Activated naive CD8-positive, alpha-beta T cell treated with anti-CD3 and anti-CD28 coated beads, Interleukin-2, amount 50 U/mL, for 16 hours (primary cell): ENCODE measurements at places on chromosomes 12 and 14.

GRCh38 chr12:24754690-24755638, 193.9 kb downstream of the BCAT1 start:
- DNase-seq: no peak

DNA sequence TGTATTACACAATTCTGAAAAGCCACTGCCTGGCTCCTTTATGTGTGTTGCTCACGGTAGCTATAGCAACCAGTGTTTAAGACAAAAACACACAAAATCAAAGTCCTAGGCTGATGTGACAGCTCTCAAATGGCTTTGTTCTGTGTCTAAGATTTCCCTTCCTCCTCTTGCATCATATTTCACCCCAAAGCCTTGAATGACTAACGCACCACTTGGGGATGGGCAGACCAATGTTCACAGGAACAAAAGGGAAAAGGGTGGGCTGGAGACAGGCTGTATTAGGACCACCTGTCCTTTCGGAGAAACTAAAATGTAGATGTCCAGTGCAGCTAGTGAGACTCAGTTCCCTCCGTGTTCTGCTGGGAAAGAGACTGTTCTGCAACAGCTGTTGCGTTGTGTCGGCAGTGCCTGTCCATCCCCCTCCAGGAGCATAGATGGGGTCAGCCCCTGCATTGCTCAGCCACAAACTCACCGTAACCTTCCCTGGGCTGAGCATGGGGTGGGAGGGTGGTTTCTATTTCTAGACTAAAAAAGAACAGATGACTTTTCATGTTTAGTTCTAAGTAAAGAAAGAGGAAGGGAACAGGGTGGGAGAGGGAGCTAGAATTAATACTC, 26.8 kb upstream of the DAAM1 start:
- no peak for DNase-seq

DNA sequence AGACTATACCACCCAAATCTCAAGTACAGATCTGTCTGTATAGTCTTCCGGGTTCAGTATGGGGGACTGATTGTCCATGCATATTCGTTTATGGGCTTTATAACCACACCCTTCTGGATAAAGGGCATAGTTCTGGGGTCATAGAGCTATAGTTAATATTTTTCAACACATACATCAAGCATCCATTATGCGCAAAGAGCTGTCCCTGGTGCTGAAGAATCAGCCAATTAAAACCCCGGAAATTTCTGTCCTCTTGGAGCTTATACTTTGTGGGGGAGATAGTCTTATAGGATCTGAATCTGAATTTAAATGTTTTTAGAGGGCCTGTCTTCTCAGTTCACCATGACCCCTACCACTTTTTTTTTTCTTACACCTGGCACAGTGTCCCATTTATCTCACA, 256.7 kb downstream of the SUDS3 start:
- DNase-seq: no peak

GRCh38 chr12:40202095-40203059, 22.4 kb upstream of the LRRK2 start:
- DNase-seq: no peak

GRCh38 chr14:54597795-54598443, 31.0 kb downstream of the SAMD4A start:
- DNase-seq: no peak

DNA sequence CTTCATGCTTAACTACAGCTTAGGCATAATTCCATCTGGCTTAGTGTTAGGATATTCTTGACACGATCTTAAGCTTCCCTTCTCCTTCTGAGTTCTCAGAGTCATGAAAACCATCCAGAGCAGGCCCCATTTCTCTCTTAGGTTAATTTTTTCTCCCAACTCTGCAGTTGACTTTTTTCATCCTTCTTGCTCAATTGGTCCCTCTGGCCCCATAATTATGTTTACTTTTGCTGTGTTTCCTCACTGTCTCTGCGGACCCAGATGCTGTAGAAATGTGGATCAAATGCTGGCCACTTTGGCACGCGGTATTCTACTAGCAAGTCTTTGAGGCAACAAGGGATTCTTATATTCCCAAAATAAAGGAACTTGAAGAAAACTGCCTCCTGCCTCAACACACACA, 9.5 kb downstream of the TMEM132C start:
- no peak for DNase-seq

DNA sequence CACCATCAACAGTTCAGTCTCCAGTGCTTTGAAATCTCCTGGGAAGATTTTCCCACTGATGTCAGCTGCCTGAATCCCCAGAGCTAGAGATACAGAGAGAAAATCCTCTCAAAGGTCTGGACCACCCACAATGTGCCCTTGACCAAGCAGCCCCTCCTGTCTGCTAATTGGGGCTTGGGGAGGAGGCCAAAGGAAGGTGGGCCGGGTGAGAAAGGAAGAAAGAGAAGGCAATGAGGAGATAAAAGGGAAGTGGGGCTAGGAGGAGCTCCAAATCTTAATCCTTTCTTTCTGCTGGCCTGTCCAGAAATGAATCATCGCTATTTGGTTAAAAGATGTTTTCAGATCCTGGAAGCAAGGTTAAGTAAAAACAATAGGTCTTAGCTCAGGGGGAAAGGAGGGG, 322.9 kb downstream of the BCL11B start:
- DNase-seq: no peak

GRCh38 chr12:4991373-4991772, 52.3 kb upstream of the KCNA5 start:
- DNase-seq: no peak

DNA sequence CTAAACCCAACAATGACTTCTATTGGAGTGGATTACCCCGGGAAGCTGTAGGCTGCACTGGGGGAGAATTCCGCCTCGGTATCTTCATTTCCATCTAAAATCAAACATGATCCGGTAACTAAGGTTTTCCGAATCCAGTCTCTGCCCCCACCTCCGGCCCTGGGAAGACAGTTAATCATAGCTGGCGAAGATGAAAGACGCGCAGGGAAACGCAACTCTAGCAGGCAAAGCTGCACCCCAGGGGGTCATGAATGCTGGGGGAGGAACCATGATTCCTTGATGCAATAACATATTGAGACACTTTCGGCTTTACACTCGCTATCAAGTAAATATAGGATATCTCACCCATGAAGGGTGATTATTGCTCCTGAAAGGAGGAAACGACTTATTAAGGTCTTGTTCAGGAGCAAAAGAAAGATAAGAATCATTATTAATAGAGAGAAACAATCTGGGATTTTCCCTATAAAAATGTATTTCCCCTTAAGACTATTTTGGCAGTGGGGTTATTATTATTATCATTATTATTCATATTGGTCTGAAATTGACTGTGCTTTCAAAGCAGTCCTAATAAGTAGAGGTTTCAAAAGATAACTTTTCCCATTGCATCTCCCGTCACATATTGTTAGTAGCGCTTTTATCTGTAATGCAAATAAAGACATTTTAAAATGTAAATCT, 614.9 kb downstream of the VRK1 start:
- no peak for DNase-seq

- DNase-seq: no peak
Observed at GRCh38 chr14:50357124-50357523, 39.6 kb downstream of the CDKL1 start.

GRCh38 chr12:69509308-69509736, 39.1 kb downstream of the FRS2 start:
- DNase-seq: no peak

DNA sequence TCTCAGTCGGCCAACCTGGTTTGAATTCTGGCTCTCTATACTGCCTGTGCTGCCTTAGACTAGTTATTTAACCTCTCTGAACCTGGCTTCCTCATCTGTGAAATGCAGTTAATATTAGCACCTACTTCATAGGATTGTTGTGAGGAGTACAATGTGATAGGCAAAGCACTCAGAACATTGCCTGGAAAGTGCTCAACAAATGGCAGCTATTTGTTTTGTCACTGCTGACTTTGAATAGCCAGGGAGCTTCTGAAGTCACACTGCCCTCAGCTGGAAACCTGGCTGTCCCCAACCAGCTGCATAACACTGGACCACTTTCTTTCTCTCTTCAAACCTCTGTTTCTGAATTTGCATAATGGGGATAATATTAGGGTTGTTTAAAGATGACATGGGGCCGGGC, 9.6 kb downstream of the TMEM30B start:
- DNase-seq: no peak

DNA sequence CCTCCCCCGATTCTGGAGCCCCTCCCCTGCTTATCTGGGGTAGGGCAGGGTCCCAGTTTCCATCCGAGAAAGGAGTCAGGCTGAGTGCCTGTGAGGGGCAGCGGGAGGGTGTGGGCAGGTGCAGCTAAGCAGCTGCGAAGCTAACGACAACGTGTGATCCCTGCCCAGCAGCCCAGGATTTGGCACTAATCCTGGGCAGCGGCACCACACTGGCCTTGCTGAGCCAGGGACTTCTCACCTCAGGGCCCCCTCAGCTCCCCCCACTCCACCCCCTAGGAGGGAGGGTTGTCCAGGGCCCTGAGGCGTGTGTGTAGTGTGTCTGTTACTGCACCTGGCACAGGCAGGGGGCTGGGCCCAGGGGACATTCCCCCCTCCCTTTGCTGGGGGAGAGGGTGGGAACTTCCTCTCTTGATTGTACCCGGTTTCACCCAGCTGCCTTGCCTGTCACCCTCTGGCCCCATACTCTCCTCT, 1.8 kb downstream of the SMIM41 start:
- no peak for DNase-seq

GRCh38 chr14:25800841-25801240, 750.9 kb upstream of the STXBP6 start:
- no peak for DNase-seq

DNA sequence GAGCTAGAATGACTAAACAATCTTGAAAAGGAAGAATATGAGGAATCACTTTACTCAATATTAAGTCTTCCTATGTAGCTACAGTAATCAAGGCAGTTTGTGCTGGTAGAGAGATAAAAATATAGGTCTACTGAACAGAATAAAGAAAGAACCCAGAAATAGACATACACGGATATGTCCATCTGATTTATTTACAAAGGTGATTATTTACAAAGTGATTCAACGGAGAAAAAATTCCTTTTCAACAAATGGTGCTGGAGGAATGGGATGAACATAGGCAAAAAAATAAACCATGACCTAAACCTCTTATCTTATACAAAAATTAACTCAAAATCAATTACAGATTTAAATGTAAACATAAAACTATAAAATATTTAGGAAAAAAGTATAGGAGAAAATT, 36.6 kb downstream of the TAOK3 start:
- no peak for DNase-seq

DNA sequence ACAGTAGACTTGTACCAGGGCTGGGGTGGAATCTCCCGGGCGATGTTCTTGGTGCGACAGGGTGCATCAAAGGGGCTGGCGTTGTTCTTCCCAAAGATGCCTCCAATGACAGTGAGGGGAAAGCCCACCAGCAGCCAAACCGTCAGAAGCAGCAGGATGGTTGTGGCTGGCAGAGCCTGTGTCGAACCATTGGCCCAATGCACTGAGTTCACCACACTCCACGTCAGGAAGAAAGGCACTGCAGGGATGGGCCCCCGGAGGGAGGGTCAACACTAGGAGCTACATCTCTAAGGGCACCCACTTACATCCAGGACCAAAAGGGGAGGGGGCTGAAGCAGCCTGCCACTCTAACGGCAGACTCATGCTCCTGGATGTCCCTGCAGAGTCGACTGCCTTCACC, 1.8 kb upstream of the IPO4 start:
- DNase-seq: no peak

DNA sequence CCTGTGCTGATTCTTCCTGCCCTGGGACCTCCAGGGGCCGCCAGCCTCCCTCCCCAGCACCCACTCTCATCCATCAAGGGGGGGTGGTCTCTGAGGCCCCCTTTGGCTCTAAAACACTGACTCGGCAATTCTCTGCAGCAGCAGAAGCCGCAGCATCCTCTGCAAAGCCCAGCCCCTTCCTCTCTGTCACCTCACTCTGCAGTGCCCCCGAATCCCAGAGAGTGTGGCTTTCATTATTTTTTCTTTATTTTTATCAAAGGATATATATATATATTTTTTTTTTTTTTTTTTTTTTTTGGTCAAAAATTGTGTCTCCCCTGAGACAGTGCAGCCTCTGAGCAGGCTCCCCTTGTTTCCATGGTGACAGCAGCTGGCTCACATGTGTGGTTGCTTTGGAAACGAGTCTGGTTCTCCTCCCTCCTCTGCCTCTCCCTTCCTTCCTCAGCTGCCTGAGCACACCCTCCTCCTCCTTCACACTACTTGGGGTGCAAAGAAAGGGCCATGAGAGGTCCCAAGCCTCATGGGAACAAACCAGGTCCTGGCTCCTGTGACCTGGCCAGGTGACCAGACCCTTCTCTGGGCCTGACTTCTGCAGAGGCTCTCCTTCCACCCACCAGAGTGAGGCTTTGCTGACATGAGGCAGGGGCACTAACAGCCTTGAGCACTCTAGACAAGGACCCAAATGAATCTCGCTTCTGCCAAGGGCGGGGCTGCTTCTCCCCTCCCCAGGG, 100.5 kb downstream of the LRRC74A start:
- no peak for DNase-seq

- no peak for DNase-seq
Observed at GRCh38 chr12:19450362-19450761, 11.1 kb downstream of the AEBP2 start.

- no peak for DNase-seq
Observed at GRCh38 chr12:47837190-47838171, 17.8 kb upstream of the HDAC7 start.
